ENCODE measurements at places on chromosomes 16 and 17.
A peak's percentile ranks its signal among the peaks of the same experiment; 100 is the strongest.

- peak; percentile 7 for DNase-seq
Observed at GRCh38 chr16:82061861-82062525, 26.9 kb downstream of the HSD17B2 start.

DNA sequence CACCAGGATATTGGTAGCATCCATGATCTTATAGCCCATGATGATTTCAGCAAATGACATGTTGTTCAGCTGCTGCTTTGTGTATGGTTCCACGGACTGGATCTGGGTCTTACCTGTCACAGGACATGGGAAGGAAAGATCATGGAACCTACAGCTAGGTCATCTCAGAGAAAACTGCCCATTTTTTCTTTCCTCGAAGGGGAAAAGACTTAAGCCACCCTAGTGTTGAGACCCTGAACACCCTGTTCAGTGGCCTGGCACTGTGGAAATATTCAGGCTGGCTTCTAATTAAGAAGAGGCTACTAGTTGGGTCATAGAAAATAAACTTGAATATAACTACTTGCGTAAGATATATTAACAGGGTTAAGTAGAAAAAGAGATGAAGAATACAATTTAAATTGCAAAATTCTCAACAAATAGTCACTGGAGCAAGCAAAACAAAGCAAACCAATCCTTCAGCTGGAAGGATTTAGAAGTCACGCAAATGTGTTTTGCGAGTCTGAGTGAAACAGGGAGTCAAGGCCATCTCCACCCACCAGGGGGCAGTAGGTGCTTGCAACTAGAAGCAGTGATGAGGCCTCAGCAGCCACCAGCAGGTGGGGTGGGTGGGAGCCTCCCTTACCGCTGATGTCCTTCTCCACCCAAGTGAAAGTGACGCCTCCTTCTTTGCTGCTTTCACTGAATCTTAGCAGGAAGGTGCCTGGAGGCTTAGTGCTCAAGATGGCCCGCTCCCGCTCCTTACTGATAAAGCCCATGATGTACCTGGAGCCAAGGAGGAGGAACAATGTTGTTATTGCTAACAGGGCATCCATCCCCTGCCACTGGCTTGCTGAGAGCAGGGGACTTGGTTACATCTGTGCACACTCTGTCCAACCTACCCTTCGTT lies 34.3 kb downstream of the STAT5A start:
- peak; percentile 93 for DNase-seq

GRCh38 chr16:8905168-8905762 lies 23.1 kb downstream of the LITAFD start:
- peak; percentile 38 for DNase-seq

GRCh38 chr17:42683407-42684034 lies 1.2 kb downstream of the CNTNAP1 start:
- DNase-seq, result no peak

DNA sequence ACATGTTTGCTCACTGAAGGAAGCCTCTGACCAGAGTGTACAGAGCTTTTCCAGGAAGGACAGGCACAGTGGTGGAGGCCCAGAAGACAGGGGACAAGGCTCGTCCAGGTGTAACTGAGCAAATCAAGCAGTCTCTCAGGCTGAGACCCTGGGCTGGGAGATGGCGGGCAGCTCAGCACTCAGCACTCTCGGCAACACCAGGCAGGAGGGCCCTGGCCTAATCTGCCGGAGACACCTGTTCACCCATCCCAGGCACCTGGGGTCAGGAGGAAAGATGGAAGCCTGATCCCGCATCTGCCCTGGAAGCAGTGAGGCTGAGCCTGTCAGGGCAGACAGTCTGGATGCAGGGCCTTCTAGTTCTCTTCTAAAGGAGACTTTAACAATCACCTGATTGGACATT lies 4.8 kb downstream of the RASL10B start:
- no peak for DNase-seq

DNA sequence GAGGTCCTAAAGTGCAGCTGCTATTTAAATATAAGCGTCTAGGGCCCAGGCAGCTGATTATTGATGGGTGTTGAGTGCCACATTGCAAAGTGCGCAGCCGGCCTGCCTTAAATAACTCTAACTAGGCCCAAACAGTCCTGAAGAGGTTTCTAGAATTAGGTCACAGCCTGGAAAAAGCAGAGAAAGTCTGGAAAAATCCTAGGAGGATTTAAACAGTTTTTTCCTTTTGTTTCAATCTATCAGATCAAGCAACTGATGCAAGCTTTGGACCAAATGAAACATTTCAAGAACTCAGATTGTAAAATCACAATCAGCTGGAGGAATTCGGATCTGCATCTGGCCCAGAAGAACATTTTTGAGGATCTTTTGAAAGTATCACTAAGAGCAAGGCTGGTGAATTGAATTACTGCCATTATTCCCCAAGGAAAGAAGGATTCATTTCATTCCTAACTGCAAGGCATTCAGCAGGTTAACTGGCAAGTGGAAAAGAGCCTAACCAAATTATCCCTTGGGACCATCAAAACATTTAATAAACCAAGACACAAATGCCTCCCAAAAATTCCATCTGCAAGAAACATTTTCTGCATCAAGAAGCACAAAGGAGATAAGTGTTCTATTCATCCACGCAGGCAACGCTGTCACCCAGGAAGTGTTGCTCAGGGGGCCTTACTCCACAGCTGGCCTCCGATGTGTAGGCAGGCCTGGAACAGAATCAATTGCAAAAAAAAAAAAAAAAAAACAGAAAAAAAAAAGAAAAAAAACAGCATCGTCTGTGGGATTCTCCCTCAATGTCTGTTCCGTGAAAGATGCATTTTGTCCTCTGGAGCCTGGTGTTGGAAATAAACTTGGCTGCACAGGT lies 46.1 kb downstream of the IRX3 start:
- DNase-seq, result no peak

DNA sequence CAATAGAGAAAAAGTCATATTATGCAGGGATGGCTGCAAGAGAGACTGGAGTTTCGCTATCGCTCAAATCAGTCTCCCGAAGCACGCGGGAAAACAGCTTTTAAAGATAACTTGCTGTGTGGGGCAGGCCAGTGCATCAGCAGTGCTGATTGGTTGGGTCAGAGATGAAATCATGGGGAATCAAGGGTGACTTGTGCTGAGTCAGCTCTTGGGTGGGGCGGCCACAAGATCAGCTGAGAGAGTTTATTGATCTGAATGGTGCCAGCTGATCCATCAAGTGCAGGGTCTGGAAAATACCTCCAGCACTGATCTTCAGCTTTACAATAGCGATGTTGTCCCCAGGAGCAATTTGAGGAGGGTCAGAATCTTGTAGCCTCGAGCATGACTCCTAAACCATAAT lies 430.5 kb downstream of the RBFOX1 start:
- no peak for DNase-seq

- no peak for DNase-seq
Observed at GRCh38 chr16:23528644-23529310, 18.5 kb upstream of the GGA2 start.

DNA sequence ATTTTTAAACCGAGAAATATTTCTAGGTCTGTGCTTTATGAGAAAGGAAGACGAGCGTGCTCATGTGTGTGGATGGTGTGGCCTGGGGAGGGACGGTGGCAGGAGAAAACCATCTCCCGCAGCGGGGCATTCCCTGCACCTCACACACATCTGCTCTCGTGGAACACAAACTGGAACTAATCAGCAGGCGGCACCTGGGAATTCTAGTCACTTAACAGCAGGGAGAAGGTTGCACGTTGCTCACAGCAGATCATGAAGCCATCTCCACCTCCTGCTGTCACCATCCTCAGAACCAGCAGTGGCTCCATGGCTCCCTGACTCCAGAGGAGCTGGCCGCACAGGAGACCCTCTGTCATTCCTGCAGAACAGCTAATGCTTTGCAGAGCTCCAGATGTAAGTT lies 35.2 kb downstream of the ADCY9 start:
- no peak for DNase-seq

DNA sequence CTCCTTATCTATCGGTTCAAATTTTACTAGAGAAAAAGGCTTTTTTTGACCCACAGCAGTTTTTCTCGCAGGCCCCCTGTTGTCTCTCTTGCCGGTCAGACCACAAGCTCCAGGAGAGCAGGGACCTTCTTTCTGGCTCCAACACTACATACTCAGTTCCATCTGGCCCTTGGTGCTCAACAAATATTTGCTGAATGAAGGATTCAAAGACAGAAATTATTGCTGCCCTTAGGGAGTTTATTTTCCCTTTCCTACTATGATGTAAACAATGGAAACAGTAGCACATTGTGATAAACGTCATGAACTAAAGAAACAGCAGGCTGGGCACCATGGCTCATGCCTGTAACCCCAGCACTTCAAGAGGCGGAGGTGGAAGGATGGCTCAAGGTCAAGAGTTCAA lies 59.0 kb upstream of the ATP2A3 start:
- no peak for DNase-seq

- DNase-seq, result peak; percentile 83
Observed at GRCh38 chr17:8060274-8060673, 21.4 kb downstream of the ALOX15B start.

- DNase-seq, result peak; percentile 84
Observed at GRCh38 chr16:81444448-81445121, at the start of gene CMIP. TSS of gene CMIP (plus strand) at chr16:81444808.

DNA sequence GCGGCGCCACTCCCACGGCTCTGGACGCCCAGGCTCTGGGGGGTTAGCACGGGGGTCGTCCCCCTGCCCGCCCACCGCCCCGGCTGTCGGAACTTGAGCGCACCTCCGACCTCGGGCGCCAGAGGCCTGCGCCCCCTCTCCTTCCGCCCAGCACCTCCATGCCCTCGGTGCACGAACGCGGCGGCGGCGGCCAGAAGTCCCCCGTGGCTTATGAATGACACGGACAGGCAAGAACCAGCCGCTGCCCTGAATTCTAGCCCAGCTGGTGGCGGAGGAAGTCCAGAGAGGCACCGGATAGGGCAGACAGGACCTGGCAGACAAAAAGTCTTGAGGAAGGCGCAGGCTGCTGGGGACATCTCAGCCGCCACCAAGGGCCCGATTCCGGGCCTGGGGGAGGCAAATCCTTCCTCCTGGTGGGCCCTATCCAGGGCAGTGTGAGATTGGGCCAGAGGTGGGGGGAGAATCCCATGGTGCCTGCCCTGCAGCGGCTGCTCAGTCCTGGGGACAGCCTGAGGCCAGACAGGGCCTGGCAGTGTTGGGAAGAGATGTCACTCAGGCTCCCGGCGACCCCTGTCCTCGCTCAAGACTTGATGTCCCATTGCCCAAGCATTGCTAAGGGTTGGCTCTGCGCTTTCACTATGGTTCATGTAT lies 897 bp upstream of the CYGB start:
- DNase-seq, result no peak

- no peak for DNase-seq
Observed at GRCh38 chr17:74099442-74100340, 103.8 kb upstream of the RPL38 start.

DNA sequence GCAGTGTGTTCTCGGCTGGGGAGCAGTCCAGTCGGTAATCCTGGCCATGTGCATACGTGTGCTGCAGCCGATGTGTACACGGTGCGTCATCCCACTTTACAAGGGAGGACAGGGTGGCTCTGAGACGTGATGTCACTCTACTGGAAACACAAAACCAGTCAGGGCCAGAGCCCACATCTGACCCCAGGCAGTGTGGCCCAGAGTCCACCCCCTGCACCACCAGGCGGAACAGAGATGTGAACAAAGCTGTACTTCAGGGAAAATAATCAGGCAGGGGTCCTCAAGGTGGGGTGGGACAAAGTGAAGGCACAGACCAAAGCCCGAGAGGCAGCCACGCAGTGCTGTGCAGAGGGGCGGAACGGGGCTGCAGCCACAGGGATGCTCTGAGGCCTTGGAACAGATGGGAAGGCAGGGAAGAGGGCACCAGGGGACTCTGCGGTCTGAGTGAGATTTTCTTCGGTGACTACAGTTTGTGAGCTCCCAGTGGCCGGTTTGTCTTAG lies 181.5 kb downstream of the ZNF423 start:
- no peak for DNase-seq

DNA sequence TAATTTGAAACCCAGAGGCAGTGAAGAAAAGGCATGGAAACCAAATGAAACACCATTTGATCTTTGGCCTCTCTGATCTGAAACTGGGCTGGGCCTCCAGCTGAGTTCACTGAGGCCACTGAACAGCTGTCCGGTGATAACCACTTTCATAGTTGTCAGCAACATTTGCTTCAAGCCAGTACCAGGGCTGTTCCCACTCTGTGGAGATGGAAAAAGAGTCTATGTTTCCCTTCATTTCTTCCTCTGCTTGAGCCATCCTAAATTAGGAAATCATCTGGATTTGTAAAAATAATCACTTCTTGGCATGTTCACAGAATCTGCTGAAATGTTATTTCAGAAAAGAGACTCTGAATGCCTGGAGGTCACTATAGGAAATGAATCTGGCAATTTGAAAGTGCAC lies 119.3 kb downstream of the STX8 start:
- no peak for DNase-seq

DNA sequence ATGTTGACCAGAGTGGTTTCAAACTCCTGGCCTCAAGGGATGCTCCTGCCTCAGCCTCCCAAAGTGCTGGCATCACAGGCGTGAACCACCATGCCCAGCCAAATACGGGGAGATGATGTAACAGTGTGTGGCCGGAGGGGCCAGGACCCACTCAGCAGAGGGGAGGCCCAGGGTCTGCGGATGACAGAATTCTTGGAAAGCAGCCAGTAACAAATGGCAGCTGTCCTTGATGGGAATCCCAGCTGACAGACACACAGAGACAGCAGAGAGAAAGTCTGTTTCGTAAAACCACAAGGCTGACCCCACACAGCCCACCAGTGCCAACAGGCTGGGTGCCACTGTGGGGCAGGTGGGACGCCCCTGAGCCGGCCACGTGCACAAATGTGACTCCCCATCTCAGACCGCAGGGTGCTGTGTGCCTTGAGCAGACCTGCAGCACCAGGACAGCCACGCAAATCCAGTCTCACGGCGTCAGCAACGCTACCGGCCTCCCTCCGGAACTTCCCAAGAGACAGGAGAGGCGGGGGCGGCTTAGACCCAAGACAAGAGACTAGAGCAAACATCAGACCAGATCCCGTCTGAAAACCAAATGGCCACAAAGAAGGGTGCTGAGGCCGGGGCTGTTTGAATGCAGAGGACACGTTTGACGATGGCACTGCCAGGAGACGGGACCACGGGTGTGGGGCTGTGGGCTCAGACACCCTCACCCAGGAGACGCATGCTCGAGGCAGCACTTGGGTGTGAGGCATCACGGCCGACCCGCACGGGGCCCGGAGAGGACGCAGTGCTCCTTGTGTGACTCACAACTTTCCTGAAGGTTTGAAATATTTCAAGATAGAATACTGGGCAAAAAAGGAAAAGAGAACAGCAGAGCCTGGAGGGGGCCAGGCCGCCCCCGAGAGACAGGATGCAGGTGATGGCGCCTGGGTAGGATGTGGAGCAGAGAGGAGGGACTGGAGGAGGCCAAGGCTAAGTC lies 24.6 kb downstream of the CTU2 start:
- no peak for DNase-seq

- DNase-seq, result no peak
Observed at GRCh38 chr16:10972819-10973464, 28.6 kb downstream of the CLEC16A start.

Data from CD4-positive, alpha-beta T cell treated with Interleukin-4 for 1 hour (primary cell).